Stimulated activated CD8-positive, alpha-beta memory T cell treated with anti-CD3 and anti-CD28 coated beads, Interleukin-7, amount 100 ng/mL, for 1 hour (primary cell): ENCODE measurements at places on chromosomes 3 and 15.

GRCh38 chr15:35678774-35679173, 132.8 kb upstream of the DPH6 start:
- DNase-seq, result no peak

GRCh38 chr3:123725652-123726400, 141.0 kb upstream of the HACD2 start:
- no peak for DNase-seq

DNA sequence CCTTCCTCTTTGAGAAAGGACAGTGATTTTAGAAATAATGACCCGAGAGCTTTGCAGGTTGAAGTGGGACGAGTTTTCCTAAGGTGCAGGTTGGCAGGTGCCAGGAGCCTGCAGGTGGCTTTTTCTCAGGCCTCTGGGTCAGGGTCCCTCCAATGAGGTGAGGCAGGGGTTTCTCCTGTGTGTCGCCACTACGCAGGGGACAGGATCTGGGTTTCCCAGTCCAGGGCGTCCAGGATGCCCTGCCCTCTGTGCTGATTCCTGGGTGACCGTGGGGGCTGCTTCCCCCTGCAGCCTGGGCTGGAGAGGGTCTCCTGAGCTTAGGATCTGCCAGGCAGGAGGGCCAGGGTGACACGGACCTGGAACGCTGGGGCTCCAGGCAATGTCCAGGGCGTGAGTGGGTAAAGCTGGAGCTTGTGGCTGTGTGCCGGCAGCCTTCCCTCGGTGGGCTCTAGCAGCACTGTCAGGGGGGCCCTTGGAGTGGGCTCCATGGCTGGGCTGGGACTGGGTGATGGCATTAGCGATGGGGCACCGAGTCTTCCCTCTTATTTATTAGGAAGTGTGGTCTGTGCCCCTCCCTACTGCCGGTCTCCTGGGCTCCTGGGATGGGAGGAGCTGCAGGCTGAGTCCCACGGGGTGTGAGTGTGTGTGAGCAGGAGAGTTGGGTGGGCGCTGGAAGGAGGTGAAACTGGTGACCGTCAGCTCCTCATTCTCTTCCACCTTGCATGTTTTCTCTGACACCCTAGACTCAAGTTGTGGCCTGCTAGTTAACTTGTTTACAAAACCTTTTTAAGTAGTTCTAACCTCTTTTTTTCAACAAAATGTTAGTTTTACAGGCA, 1.8 kb downstream of the APBA2 start:
- DNase-seq, result no peak

DNA sequence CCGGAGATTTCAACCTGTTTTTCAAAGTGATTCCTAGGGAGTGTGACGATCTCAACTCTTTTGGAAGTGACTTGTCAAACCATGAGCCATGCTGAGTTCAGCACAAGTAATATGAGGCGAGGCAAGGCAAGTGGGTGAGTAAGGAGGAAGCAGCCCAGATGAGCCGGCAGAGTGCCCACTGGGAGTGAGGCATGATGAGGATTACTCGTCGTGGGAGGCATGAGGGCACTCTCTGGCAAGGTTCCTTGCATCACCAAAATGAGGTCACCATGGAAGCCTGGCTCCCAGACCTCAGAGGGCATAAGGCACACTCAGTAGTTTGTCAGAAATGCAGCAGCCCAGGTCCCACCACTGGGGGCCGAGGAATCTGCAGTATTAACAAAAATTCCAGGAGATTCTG, 636.1 kb downstream of the MAGI1 start:
- no peak for DNase-seq

DNA sequence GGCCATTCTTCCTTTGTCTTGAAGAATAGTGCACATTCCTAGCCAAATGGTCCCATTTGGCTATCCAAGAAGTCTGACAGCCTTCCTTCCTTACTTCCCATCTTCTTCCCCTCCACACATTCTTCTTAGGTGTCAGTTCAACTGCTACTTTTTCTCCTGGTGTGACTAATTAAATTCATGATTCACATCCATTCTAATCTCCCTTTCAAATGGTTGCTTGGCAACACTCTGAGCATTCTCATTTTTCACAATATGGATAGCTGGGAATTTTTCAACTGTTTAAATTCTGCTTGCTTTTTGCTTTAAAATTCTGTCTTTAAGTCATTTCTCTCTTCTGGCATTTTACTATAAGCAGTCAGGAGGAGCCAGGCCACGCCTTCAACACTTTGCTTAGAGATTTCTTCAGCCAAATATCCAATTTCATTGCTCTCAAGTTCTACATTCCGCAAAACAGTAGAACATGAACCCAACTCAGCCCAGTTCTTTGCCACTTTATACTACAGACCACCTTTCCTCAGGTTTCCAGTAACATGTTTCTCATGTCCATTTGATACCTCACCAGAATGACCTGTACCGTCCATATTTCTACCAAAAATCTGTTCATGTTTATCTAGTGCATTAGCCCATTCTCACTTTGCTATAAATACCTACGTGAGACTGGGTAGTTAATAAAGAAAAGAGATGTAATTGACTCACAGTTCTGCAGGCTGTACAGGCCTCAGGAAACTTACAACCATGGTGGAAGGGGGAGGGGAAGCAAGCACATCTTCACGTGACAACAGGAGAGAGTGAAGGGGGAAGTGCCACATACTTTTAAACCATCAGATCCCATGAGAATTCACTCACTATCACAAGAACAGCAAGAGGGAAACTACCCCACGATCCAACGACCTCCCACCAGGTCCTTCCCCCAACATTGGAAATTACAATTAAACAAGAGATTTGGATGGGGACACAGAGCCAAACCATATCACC, 31.9 kb upstream of the MCF2L2 start:
- DNase-seq, result no peak

- DNase-seq, result no peak
These were observed 327.5 kb downstream of the RORA start for GRCh38 chr15:60901647-60902046.

DNA sequence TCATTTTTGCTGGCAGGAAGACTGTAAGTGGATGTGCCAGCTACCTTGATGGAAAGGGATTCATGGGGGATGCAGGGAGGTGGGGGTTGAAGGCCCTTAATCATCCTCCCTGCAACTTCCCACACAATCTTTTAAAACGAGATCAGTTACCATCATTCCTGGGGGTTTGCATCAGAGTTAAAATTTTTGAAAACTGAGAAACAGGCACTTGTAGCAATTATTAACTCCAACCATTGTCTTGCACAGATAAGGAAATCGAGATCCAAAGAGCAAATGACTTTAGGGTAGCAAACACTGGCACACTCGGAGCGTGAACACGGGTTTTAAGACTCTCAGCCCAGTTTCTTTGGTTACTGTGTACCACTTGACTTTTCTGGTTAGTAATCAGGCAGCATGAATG, 41.9 kb downstream of the GPD1L start:
- no peak for DNase-seq

- DNase-seq, result no peak
These were observed 56.0 kb upstream of the CHRNA7 start for GRCh38 chr15:31974154-31974794.

DNA sequence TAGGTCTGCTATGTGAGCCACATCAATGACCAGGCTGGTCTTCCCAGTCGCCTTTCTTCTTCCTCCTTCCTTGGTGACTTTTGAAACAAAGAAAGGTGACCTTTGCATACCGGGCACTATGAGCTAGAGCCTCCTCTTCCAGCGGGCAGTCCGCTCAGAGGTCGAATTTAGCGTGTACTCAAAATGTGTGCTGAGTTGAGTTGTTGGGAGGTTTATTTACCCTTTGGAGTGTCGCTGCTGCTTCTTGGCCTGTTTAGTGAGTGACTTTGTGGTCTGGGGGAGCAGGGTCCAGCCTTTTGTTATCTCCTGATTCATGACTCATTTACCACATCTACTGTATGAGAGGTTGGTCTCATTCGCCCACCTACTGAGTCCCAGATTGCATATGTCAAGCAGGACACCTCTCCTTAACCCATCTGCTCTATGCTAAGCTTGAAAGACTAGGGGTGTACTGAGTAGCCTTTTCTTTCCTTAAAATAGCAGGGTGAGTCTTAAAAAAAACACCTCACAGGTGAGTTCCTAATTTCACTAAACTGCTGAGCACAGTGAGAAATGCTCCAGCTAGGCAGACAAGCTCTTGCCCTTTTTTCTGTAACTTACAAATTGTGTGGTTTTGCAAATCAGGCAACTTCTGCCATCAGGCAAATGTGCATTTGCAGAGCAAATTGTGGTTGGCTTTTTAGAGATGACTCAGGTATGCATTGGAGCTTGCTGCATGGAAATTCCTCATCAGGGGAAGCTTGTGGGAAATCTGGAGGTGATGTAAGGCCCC, 3.2 kb upstream of the SIAH2 start:
- no peak for DNase-seq

DNA sequence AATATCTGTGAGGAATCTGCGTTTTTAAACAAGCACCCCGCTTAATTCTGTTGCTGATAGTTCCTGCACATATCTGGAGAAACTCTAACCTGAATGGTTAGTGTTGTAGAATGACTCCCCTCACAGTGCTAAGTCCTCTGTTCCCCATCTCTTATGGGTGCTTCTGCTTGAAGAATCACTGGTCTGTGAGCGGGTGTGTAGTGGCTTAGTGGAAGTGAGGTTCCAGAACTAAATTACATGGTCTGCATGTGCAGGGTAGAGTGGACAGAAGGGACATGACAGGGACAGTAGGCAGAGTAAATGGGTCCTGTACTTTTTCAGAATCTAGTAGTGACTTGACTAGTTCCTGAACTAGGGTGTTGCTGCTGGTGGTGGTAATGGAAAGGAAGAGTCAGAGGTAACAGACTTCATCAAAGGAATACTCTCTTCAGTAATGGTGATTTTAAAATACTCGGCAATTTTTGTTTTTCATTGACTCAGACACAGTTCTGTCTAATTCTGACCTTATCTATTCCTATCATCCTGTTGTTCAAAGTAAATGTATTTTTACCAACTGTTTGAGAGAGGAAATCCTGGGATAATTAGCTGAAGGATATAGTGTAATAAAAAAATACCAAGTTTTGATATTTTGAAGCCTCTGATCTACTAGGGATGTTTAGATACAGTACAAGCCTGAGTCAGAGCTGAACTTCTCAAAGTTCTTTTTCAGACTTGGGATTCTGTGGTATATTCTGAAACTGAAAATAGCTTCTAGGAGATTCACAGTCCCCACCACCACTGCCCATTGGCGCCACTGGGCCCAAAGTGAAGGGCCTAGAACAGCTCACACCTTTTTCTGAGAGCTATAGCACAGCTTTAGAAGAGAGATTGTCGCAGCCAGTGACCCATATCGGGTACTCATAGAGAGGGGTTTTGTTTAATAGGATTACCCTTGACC, 55.5 kb downstream of the FNDC3B start:
- DNase-seq, result no peak

DNA sequence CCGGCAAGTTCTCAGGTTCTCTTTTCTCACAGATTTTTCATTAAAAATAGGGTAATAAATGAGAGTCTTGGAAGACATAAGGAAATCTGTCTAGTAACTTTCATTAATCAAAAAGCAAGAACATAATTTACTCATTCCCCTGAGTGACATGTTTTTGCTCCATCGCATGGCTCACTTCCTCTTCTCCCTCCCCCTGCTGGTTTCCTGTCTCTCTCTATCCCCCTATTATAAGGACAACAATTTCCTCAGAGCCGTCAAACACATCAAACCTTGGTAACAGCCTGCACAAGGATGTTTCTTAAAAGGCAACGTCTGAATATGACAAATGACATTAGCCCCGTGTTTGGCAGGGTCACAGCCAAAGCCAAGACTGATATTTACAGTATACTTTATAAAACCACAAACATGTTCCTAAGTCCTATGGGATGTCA, 1149.6 kb downstream of the IGSF11 start:
- DNase-seq, result no peak

DNA sequence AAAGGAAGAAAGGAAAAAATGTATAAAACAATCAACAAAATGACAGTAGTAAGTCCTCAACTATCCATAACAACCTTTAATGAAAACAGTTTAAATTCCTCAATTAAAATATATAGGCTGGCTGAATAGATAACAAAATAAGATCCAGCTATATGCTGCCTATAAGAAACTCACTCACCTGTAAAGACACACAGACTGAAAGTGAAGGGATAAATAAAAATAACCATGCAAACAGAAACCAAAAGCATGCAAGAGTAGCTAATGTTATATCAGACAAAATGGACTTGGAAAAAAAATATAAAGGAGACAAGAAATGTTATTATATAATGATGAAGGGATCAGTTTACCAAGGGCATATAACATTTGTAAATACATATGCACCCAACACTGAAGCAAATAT, 51.2 kb downstream of the AP4E1 start:
- no peak for DNase-seq

- no peak for DNase-seq
These were observed 427.1 kb downstream of the SHQ1 start for GRCh38 chr3:72421126-72421525.

DNA sequence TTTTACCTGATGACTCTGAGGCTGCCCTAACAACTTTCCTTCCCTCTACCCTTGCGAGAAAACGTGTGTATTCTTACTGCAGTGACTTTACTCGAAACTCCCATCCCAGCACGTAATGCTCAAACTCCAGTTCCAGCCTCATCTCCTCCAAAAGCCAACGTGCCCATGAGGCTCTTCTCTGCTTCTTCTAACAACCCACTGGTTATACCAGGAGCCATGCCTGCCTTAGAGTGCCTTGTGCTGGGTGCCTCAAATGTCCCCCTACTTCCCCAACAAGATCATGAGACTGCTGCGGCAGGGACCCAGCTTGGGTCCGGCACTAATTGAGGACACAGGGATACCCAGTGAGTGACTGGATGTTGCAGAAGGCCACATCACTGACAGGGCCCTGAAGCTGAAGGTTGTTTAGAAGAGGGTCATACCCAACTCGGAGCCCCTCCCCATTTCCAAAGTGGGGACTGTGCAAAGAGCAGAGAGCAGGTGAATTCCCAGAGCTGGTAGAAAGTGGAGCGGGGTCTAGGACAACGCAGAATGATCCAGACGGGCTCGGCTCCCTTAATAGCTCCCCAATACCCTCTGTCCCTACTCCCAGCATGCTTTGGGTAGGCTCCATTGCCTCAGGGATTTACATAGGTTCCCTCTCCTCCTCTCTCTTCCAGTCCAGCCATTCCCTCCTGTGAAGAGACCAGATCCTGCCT, 71.4 kb downstream of the BDH1 start:
- no peak for DNase-seq
